Mesothelial cell of epicardium (in vitro differentiated cells): ENCODE measurements at places on chromosomes 12 and 14. TPM values are rescaled to one million over a fixed set of nuclear protein-coding genes. Genes with fewer than 3 reads are reported as not detected.
A peak's percentile ranks its signal among the peaks of the same experiment; 100 is the strongest.

The CLEC4C gene
- total RNA-seq = not detected in 3 replicates

The ANKS1B gene
- total RNA-seq = 6.9 to 8.8 TPM (median 7.5 TPM) in 3 replicates

The THTPA gene
- 13.9 to 17.7 TPM (median 15.2 TPM) in 3 replicates for total RNA-seq

The TMED10 gene
- 237 to 242 TPM (median 241 TPM) in 3 replicates for total RNA-seq

The PTGER2 gene
- 6.6 to 7.2 TPM (median 7.1 TPM) in 3 replicates for total RNA-seq

The RNU4-1 gene
- total RNA-seq = 5,196 to 5,477 TPM (median 5,368 TPM) in 3 replicates

The FAM181A gene
- not detected in 3 replicates for total RNA-seq

The DEPDC4 gene
- 3.6 to 6.5 TPM (median 4.2 TPM) in 3 replicates for total RNA-seq

The PRPH gene
- total RNA-seq = 0.38 TPM in 1 of 3 replicates, not detected in the others

The TMEM179 gene
- total RNA-seq = 5.9 to 7.3 TPM (median 6.0 TPM) in 3 replicates

The MYG1 gene
- 50.1 to 55.9 TPM (median 53.8 TPM) in 3 replicates for total RNA-seq

DNA sequence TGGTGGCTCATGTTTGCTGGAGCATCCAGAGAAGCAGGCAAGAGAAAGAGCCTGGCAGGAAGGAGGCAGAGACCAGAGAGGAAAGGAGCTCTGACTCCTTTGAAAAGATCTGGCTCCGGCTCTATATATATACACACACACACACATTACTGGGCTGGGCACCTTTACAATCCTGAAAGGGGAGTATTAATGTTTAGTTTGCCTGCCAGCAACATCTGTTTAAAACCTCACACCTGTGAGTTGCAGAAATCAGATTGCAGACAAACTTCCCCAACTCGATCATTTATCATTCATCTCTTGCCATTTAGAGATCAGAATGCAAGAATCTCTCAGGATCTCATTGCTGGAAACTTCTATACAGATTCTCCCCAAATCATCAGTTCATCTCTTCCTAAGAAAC lies at the start of gene KRT77:
KRT77 (minus strand) TSS at position 101 of the 400 bp plus-strand sequence; CDS start at position 11, 90 bp downstream.
- H3K36me3 ChIP-seq = no peaks in the 10 kb centered on the region
- DNase-seq = no peak
- H3K4me3 ChIP-seq = no peak within 1 kb of the TSS
- no peaks in the 10 kb centered on the region for H3K4me1 ChIP-seq

DNA sequence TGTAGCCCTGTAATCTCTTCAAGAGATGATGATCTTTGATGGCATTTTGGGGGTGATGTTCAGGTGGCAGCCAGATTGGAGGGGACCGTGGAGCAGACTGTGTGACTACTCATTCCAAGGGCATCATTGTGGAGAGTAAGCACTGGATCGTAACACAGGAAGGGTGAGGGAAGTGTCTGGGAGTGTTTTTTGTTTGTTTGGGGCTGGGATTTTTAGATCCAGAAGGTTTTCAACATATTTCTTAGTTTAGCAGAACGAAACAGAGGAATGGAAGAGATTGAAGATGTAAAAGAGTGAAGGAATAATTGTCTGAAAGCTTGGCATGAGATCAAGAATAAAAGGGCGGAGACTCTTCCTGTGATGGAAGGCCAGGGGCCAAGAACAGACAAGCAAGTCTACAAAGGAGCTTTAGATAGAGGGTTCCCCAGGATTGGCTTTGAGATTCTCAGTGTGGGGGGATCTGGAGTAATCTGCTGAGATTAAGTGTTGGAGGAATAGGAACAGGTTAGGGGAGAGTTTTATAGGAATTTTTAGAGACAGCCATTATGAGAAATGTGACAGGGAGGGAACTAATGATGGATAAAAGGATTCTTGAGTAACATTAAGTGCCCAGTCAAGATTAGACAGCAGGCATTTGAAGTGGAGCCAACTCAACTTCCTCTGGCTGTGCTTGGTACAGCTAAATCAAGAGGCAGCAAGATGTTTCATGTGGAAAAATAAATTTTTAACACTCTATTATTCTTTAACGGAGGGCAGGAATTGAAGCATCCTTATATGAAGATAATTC lies 79.7 kb upstream of the REP15 start:
- no peak overlapping the region for H3K4me3 ChIP-seq
- peaks cover 7% of the 10 kb centered on the region for H3K36me3 ChIP-seq
- H3K27ac ChIP-seq = peak overlapping the region; percentile 93

DNA sequence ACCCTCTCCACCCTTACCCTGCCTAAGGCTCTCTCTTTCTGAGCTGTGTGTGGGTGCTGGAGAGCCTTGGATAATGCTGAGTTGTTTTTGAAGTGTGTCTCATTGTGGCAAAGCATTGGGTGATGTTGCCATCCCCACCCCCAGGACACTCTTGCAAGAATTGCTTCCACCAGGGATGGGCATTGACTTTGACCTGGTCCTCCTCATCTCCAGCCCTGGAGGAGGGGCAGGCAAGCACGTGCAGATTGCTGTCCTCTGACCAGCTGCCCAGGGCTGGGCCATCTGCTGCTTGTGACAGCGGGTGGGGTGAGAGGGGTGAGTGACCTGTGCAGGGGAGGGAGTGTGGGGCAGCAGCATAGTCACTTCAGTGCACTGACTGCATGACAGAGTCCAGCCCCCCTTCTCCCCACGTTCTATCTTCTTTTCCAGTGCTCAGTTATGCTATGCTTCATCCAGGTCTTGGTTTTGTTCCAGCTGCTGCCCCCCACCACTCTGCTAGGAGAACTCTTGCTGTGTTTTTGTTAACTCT lies 26.2 kb downstream of the SUSD6 start:
- H3K4me3 ChIP-seq = no peak overlapping the region
- peak overlapping the region; percentile 18 for H3K27ac ChIP-seq
- H3K27me3 ChIP-seq = no peaks in the 10 kb centered on the region

- H3K27ac ChIP-seq = no peak overlapping the region
- DNase-seq = no peak
- peaks cover 11% of the 10 kb centered on the region for H3K27me3 ChIP-seq
- no peak overlapping the region for H3K4me3 ChIP-seq
These were observed 239.7 kb downstream of the SLC41A2 start for GRCh38 chr12:104718304-104718929.

DNA sequence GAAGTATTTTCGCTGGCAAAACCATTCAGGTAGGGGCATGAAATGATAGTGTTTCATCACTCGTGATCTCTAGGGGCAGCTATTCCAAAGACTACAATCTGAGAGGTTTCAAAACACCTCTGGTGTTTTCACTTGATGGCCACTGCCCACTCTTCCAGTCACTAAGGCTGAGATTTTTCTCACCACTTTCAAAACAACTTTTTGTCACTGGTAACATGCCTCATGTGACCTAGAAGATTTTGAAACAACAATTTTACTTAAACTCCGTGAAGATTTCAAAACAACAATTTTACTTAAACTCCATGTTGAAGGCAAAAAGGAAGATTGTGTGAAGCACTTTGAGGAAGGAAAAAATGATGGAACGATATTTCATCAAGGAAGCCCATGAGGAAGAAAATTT lies 1.2 kb upstream of the IRAK3 start:
- no peaks in the 10 kb centered on the region for H3K36me3 ChIP-seq
- DNase-seq = no peak
- H3K27ac ChIP-seq = no peak overlapping the region
- peaks cover 70% of the 10 kb centered on the region for H3K27me3 ChIP-seq
- H3K4me1 ChIP-seq = no peaks in the 10 kb centered on the region

GRCh38 chr12:7709969-7710675 lies 1.1 kb upstream of the DPPA3 start:
- DNase-seq = no peak
- no peaks in the 10 kb centered on the region for H3K27me3 ChIP-seq
- peaks cover 7% of the 10 kb centered on the region for H3K4me1 ChIP-seq
- no peaks in the 10 kb centered on the region for H3K36me3 ChIP-seq
- H3K4me3 ChIP-seq = no peak overlapping the region

GRCh38 chr12:974271-974862 lies 16.7 kb upstream of the ERC1 start:
- DNase-seq = no peak
- no peak overlapping the region for H3K27ac ChIP-seq
- peaks cover 4% of the 10 kb centered on the region for H3K4me1 ChIP-seq
- H3K27me3 ChIP-seq = no peaks in the 10 kb centered on the region
- H3K36me3 ChIP-seq = peaks cover 10% of the 10 kb centered on the region
- H3K4me3 ChIP-seq = no peak overlapping the region

- no peak overlapping the region for H3K4me3 ChIP-seq
- H3K4me1 ChIP-seq = peaks cover 13% of the 10 kb centered on the region
- no peak overlapping the region for H3K27ac ChIP-seq
- DNase-seq = no peak
- peaks cover 37% of the 10 kb centered on the region for H3K36me3 ChIP-seq
- no peaks in the 10 kb centered on the region for H3K27me3 ChIP-seq
These were observed 5.7 kb downstream of the PRKAB1 start for GRCh38 chr12:119673634-119674033.

- no peak for DNase-seq
- no peaks in the 10 kb centered on the region for H3K4me1 ChIP-seq
- H3K27me3 ChIP-seq = no peaks in the 10 kb centered on the region
- H3K36me3 ChIP-seq = peaks cover 65% of the 10 kb centered on the region
- H3K4me3 ChIP-seq = no peak overlapping the region
- H3K27ac ChIP-seq = no peak overlapping the region
These were observed 15.6 kb upstream of the SUPT16H start for GRCh38 chr14:21399311-21399870.

DNA sequence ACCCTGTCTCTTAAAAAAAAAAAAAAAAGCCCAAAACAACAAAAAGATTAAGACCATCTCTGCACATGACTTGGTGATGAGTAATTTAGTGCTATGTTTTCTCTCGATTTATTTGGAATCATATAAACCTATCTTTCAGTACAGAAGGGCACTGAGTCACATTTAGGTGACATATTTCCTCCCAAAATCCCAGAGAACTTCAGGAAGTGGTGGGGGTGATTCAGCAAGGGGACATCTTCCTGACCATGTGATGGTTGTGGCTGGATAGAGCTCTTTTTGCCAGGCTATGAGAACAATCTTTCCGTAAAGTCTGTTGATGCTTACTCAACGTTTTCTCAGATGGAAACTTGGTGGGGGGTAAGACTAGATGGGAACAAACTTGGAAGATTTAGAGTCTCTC lies 50.0 kb downstream of the PPFIBP1 start:
- H3K27me3 ChIP-seq = no peaks in the 10 kb centered on the region
- peaks cover 10% of the 10 kb centered on the region for H3K36me3 ChIP-seq
- no peak overlapping the region for H3K4me3 ChIP-seq

DNA sequence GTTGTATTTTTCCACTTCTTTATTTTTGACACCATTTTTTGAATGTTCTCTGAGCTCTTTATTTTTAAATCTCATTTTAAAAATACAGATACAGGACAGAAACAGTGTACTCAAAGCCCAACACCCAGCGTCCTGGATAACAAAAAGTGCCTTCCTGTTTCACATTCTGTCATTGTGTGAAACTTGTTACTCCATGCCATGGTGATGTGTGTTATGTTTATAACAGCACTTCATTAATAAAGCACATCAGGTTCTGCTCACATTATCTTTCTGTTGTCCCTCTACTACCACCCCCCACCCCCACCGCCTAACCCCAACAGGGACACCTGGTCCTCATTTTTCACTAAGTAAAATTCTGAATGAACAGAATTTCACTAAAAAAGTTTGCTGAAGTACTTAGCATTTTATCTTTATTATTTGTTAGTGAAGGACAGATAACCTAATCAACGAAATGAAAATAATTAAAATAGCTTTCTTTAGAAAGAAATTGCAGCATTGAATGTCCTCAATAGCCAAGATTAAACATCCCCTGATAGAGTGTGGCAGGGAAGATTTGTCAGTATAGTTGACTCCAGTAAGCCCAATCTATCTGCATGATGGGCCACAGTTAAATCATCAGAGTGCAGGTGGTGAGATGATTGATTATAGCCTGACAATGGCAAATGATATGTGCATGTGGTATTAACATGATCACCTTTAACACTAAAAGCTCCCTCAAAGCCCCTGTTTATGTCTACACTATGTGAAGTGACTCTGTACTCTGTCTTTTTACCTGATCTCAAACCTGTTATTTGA lies 153.9 kb downstream of the ACSS3 start:
- H3K4me1 ChIP-seq = peaks cover 19% of the 10 kb centered on the region
- no peak overlapping the region for H3K27ac ChIP-seq
- no peak overlapping the region for H3K4me3 ChIP-seq
- no peaks in the 10 kb centered on the region for H3K27me3 ChIP-seq

DNA sequence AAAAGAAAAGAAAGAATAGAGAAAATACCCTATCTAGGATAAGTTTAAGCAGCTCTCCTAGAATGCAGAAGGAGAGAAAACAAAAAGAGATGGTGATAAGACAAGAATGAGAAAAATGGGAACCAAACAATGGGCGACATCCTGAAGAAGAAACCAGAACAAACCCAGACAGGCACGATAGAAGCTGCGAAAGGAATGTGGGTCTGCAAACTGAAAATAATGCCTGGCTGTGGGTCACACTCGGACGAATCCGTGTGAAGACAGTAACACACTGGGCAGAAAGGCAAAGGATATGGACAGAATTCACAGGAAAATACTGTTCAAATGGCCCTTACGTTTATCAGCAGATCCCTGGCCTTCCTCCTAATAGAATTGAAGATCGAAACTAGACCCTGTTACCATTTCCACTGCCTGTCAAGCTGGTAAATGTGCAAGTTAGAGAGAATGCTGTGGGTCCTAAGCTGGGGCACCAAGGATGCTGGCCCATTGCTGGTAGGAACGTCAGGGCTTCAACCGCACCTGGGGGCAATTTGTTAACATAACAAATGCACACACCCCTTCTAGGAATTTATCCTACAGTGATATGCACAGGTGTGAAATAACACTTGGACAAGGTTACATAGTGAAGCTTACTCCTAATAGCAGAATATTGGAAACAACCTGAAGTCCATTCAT lies 117.5 kb upstream of the RFLNA start:
- peaks cover 13% of the 10 kb centered on the region for H3K4me1 ChIP-seq
- no peak for DNase-seq
- no peak overlapping the region for H3K27ac ChIP-seq
- H3K27me3 ChIP-seq = no peaks in the 10 kb centered on the region
- no peak overlapping the region for H3K4me3 ChIP-seq
- peaks cover 13% of the 10 kb centered on the region for H3K36me3 ChIP-seq

- DNase-seq = no peak
- peaks cover 11% of the 10 kb centered on the region for H3K4me1 ChIP-seq
- no peak overlapping the region for H3K27ac ChIP-seq
- H3K27me3 ChIP-seq = peaks cover 15% of the 10 kb centered on the region
- H3K36me3 ChIP-seq = no peaks in the 10 kb centered on the region
These were observed 77.8 kb downstream of the SERPINA3 start for GRCh38 chr14:94689985-94690400.

DNA sequence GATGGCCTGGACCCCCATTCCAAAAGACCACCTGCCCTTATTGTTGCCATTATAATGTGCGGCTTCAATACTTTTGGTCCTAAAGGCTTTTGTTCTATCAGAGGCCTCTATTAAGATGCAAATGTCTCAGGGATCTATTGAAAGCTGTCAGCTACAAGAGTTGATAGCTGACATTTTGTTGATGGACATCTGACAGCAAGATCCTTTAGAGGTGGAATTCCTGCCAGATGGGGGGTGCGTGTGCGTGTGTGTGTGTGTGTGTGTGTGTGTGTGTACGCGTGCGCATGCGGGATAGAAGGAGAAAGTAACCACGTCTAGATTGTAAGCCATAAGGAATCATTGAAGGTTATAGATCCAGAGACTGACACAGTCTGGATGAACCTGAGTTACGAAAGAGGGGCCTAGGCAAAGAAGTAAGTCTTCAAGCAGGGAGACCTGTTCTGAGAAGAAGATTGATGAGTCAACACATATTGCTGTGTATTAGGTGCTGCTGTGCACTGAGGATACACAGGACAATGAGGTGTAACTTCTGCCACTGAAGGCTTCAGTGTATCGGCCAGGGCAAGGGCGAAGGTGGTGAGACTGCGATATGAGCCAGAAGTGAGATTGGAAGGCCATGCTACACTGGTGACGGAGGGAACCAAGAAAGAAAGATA lies 89.2 kb downstream of the PRMT8 start:
- H3K27ac ChIP-seq = no peak overlapping the region
- no peak for DNase-seq
- no peaks in the 10 kb centered on the region for H3K4me1 ChIP-seq
- H3K4me3 ChIP-seq = no peak overlapping the region
- peaks cover 40% of the 10 kb centered on the region for H3K27me3 ChIP-seq
